Activated naive CD4-positive, alpha-beta T cell treated with anti-CD3 and anti-CD28 coated beads, Interleukin-2, amount 10 ng/mL, durations not matched to agents 7 days and 5 days (primary cell): ENCODE measurements at places on chromosomes 16 and 17.
A peak's percentile ranks its signal among the peaks of the same experiment; 100 is the strongest.

- H3K4me1 ChIP-seq = no peaks in the 10 kb centered on the region
- no peak overlapping the region for H3K4me3 ChIP-seq
- no peak for DNase-seq
- H3K27me3 ChIP-seq = no peaks in the 10 kb centered on the region
- no peak overlapping the region for H3K27ac ChIP-seq
Observed at GRCh38 chr16:19861811-19862327, 22.8 kb downstream of the GPRC5B start.

DNA sequence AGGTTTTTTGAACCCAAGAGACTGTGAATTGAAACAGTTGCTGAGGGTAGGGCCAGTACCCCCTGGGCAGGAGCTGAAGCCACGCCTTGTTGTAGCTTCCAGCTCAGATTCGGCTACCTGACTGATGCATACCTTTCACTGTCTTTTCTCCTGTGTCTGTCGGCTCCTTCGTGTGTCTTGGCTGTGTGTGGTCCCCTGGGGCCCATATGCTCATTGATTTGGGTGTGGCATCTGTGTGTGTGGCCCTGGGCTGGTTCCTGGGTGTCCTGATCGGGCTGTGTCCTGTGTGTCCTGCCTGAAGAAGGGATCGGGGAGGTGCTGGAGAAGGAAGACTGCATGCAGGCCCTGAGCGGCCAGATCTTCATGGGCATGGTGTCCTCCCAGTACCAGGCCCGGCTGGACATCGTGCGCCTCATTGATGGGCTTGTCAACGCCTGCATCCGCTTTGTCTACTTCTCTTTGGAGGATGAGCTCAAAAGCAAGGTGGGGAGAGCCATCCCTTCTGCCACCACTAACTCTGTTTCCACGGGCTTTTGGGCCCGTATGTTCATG lies 20.9 kb downstream of the CASKIN2 start:
- H3K27ac ChIP-seq = no peak overlapping the region
- peaks cover 11% of the 10 kb centered on the region for H3K4me1 ChIP-seq
- H3K27me3 ChIP-seq = no peaks in the 10 kb centered on the region
- no peak overlapping the region for H3K4me3 ChIP-seq

DNA sequence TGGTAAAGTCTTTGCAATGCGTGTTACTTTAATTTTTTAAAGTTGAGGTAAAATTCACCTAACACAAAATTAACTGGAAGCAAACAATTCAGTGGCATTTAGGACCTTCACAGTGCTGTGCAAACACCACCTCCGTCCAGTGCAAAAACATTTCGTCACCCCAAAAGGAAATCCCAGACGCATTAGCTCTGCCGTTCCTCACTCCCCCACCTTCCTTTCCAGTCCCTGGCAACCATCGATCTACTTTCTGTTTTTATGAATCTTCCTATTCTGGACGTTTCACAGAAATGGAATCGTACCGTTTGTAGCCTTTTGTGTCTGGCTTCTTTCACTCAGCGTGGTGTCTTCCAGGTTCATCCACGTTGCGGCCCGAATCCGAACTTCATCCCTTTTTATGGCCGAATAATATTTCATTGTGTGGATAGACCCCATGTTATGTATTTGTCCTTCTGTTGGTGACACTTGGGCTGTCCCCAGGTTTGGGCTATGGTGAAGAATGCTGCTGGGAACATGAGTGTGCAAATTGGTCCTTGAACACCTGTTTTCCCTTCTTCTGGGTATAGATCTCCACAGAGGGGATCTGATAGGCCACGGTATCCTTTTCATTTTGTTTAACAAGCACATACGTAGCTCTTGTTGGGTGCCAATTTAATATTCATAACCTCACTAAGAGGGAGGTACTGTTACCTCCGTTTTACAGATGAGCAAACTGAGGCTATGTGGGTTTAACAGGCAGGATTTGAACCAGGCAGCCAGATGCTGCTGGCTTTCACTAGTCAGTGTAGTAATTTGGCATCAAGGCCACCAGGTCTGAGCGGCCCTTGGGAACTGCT lies 232.0 kb upstream of the GSE1 start:
- H3K4me1 ChIP-seq = no peaks in the 10 kb centered on the region
- peaks cover 26% of the 10 kb centered on the region for H3K27me3 ChIP-seq
- H3K27ac ChIP-seq = no peak overlapping the region
- H3K36me3 ChIP-seq = no peaks in the 10 kb centered on the region

DNA sequence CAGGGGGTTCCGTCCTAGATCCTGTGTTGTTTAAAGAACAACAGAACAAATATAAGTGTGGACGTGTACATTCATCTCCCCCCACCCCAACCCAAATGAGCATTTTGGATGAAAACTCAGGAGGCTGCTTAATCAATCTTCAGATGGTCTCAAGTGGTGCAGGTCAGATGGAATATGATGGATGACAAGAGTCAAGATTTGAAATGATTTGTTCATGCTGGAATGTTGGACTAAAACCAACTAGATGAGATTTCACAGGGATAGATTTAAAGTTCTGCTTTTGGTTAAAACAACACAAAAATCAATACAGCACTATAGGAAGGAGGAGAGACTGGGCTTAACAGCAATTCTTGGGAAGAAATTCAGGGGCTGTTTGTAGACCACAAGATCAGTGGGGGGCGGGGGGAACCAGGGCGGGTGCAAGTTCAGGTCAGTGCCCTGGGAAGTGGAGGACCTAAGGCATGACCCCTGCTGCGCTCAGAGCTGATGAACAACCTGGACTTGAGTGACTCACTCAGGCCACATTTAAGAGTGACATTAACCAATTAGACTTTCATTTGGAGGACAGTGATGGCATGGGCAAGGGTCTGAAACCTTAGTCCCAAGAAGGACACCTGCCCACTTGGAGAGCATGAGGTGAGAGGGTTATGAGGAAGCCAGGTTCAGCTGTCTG lies 15.1 kb downstream of the TTYH2 start:
- no peaks in the 10 kb centered on the region for H3K27me3 ChIP-seq
- H3K4me1 ChIP-seq = peaks cover 3% of the 10 kb centered on the region
- no peak overlapping the region for H3K4me3 ChIP-seq
- peaks cover 7% of the 10 kb centered on the region for H3K36me3 ChIP-seq
- no peak overlapping the region for H3K27ac ChIP-seq
- no peak for DNase-seq

GRCh38 chr16:84810518-84811273 lies 9.1 kb upstream of the CRISPLD2 start:
- peak overlapping the region; percentile 78 for H3K27ac ChIP-seq
- DNase-seq = peak; percentile 50
- no peaks in the 10 kb centered on the region for H3K36me3 ChIP-seq
- peaks cover 63% of the 10 kb centered on the region for H3K27me3 ChIP-seq
- no peak overlapping the region for H3K4me3 ChIP-seq

GRCh38 chr16:149024-149660 lies 3.3 kb upstream of the HBZ start:
- peaks cover 59% of the 10 kb centered on the region for H3K27me3 ChIP-seq
- H3K4me3 ChIP-seq = no peak overlapping the region
- peaks cover 2% of the 10 kb centered on the region for H3K4me1 ChIP-seq
- no peak overlapping the region for H3K27ac ChIP-seq

DNA sequence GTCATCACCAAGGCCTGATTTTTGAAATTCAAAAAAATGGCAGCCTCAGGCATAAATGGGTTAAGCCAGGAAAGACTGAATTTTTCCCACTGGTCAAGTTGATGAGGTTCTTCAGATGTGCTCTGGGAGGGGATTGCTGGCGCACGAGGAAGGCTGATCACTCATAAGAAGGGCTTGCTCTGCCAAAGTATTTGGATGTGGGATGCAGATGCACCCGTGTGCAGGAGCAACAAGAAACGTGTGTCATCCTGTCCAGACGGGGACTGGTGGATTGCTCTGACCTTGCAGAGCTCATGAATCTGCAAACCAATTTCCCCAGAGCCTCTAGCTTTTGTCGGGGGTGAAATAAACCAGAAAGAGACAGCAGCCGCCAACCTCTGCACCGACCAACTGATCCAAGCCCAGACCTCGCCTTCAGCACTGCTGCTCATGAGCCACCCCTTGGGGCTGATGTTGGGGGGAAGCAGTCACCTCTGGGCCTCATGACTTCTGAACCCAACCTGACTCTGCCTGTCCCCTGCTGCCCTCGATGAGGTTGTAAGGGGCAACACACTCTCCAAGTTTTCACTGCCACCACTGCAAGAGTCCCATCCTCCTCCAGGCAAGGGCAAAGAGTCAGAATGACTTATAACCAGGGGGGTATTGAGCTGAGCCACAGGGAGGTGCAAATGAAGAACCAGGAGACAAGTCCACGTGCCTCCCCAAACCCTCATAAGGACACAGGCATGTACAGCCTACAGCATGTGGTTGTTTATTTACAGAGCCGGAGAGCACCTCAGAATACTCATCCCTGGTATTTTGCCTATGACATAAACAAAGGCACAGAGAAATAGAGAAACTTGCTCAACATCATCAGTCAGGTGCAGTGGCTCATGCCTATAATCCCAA lies 452.0 kb downstream of the SOX9 start:
- no peak overlapping the region for H3K27ac ChIP-seq
- no peaks in the 10 kb centered on the region for H3K36me3 ChIP-seq
- peaks cover 70% of the 10 kb centered on the region for H3K27me3 ChIP-seq

- H3K4me1 ChIP-seq = peaks cover 19% of the 10 kb centered on the region
- H3K27ac ChIP-seq = peak overlapping the region; percentile 53
- peaks cover 4% of the 10 kb centered on the region for H3K36me3 ChIP-seq
- H3K4me3 ChIP-seq = no peak overlapping the region
- peaks cover 21% of the 10 kb centered on the region for H3K27me3 ChIP-seq
- peak; percentile 80 for DNase-seq
Observed at GRCh38 chr16:58020628-58021521, 4.7 kb upstream of the MMP15 start.

GRCh38 chr16:27226976-27227705 lies 23.8 kb downstream of the KDM8 start:
- H3K27me3 ChIP-seq = peaks cover 3% of the 10 kb centered on the region
- no peak for DNase-seq
- peaks cover 67% of the 10 kb centered on the region for H3K4me1 ChIP-seq

DNA sequence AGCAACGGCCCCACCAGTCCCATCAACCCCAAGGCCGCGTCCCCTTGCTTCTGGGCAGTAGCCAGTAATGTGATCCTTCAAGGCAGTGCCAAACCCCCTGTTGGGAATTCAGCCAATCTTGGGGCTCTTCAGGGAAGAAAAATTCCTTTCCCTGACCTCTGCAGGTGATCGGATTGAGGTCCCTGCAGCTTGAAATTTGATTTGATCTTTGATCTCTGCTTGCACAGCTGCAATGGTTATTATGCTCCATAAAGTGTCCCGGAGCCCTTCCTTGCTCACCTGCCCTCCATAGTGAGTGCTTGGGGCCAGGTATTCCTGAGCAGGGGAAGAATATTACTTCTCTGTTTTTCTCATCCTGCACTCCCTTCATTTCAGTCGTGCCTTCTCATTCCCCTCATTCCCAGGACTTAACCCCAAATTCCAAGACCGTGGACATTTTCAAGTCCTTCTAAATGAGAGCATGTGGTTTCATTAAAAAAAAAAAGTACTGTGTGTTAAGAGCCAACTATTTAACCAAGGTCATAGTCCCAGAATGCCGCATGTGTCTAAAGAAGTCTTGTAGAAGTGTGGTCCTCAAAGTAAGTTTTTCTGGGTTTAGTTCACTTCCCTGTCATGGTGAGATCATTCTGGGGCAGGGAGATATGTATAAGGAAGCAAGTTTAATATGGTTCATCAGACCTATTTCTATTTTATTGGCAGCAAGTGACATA lies 56.3 kb downstream of the SOX9 start:
- H3K27me3 ChIP-seq = no peaks in the 10 kb centered on the region
- H3K36me3 ChIP-seq = no peaks in the 10 kb centered on the region
- H3K27ac ChIP-seq = no peak overlapping the region
- DNase-seq = no peak
- H3K4me3 ChIP-seq = no peak overlapping the region

DNA sequence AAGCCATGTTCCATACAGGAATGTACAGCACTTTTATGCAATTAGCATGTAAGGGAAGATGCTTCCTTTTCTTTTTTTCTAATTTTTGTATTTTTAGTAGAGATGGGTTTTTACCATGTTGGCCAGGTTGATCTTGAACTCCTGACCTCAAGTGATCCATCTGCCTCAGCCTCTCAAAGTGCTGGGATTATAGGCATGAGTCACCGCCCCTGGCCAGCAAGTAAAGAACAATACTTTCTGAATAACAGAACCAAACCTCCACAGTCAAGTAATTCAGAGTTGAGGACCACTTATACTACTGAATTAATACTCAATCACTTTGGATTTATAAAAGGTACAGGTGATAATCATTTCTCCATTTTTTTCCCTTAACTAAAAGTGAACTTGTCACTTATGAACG lies 13.0 kb downstream of the C16orf87 start:
- H3K27me3 ChIP-seq = no peaks in the 10 kb centered on the region
- peaks cover 25% of the 10 kb centered on the region for H3K4me1 ChIP-seq
- H3K36me3 ChIP-seq = peaks cover 32% of the 10 kb centered on the region
- no peak for DNase-seq
- no peak overlapping the region for H3K27ac ChIP-seq

- no peaks in the 10 kb centered on the region for H3K36me3 ChIP-seq
- H3K27ac ChIP-seq = no peak overlapping the region
- H3K27me3 ChIP-seq = no peaks in the 10 kb centered on the region
Observed at GRCh38 chr16:76913046-76913445, 277.9 kb upstream of the MON1B start.
